ENCODE measurements at places on chromosomes 6 and 20.

DNA sequence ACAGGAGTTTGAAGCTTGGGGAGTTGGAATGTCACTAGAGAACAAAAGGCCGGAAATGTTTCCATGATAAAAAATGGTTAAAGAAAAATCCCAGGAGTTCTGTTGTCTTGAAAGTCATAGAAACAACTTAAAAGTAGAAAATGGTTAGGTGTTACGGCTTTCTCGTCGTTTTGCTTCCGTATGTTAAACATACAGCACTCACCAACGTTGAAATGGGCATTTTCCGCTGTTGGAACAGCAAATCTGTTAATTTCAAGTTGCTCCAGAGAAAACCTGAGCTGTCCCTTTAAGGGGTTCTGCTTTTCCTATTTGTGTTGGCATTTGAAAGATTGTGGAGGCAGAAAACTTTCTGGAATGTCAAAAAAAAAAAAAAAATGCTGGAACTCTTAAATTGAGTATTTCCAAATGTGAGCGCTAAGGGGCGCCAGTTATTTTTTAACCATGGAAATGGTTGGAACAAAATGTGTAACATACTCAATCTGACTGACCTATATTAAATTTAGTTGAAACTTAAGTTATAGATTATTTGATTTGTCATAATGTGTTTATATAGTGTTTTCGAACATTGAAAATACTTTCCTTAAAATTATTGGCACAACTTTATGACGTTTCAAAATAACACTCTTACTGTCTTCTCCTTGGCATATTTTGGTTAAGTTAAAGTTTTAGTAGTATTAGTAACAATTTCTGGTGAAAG lies 2.2 kb downstream of the QKI start:
- peak; percentile 0 for DNase-seq

- no peak for DNase-seq
These were observed 124.7 kb upstream of the PMEPA1 start for GRCh38 chr20:57834306-57835073.

DNA sequence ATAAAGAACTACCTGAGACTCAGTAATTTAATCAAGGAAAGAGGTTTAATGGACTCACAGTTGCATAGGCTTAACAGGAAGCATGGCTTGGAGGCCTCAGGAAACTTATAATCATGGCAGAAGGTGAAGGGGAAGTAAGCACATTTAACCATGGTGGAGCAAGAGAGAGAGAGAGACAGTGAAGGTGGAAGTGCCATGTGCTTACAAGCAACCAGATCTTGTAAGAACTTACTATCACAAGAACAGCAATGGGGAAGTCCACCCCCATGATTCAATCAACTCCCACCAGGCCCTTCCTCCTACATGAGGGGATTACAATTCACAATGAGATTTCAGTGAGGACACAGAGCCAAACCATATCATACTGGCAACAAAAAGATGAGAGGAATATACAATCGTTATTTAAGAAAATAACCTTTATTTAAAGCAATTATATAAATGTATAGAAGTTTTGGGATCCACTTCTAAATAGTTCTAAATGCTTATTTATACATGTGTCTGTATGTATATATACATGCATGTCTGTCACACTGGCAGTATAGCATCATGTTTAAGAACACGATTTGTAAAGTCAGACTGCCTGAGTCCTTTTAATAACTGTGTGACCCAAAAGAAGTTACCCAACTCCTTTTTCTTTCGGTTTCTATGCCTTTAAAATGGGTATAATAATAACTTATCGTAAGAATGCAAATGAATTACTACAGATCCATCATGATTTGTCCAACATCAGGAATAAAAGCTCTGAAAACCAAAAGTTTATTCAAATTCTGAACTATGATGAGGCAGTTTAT lies 255.7 kb upstream of the THEMIS start:
- no peak for DNase-seq

- DNase-seq, result no peak
These were observed 256.3 kb upstream of the TAB2 start for GRCh38 chr6:149060985-149061760.

- DNase-seq, result no peak
These were observed 85.4 kb upstream of the HCRTR2 start for GRCh38 chr6:55088902-55089301.

GRCh38 chr6:149580880-149581279 lies 14.7 kb downstream of the GINM1 start:
- no peak for DNase-seq

- peak; percentile 94 for DNase-seq
These were observed 114.9 kb upstream of the BTN3A2 start for GRCh38 chr6:26249957-26250697.

DNA sequence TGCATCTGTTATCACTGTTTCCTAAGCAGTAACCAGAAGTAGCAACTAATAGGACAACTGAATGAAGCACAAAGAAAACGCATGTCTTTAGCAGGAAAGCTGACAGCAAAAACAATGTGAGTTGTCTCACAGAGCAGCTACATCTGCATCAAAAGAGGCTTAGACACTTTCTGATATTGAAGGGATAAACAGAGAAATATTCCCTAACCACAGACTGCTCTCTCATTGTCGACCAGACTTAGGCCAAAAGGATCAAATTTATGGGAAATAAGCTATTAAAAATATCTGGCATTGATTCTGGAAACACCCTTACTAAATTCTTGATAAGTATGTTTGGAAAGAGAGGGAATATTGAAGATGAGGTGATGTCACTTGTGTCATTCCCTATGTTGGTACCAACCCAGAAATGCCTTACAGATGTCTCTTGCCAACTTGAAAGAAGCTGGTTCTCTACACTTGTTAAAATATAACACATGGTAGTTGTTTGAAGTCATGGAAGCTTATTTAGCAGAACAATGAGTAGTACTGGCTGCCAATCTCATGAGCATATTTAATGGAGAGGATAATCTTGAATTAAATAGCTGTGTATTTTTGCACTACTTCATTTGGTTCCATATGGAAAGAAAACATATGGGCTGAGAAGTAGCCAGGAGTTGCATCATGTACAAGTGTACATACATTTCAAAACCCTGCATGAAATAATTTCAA lies 929.3 kb upstream of the MAN1A1 start:
- DNase-seq, result no peak

DNA sequence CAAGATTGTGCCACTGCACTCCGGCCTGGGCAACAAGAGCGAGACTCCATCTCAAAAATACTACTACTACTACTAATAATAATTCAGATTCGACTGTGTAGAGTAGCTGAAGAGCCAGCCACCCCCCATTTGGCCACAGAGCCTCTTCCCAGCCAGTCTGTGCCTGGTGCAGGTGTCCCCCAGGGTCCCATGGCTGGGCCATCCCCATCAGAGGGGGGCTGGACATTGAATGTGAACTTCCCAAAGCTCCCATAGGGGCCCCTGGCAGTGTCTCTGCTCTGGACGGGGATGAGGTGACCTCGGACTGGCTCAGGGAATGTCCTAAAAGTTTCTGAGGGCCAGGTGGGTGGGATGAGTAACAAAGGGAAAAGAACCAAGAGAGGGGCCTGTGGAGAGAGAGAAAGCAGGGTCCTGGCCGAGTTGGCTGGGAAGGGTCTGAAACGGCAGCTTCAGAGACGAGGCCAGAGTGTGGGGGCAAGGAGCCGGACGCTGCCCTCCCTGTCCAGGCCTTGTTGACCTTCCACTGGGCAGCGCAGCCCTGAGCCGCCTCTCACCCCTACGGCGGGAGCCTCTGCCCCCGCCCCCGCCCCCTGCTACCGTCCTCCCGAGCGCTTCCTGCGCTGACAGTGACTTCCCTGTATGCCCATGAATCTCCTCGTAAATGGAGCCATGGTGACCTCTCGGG lies 24.9 kb upstream of the PCMTD2 start:
- no peak for DNase-seq

- DNase-seq, result no peak
These were observed 193.9 kb upstream of the CITED2 start for GRCh38 chr6:139568151-139568955.

GRCh38 chr6:35624341-35625070 lies 64.2 kb downstream of the FKBP5 start:
- peak; percentile 15 for DNase-seq

DNA sequence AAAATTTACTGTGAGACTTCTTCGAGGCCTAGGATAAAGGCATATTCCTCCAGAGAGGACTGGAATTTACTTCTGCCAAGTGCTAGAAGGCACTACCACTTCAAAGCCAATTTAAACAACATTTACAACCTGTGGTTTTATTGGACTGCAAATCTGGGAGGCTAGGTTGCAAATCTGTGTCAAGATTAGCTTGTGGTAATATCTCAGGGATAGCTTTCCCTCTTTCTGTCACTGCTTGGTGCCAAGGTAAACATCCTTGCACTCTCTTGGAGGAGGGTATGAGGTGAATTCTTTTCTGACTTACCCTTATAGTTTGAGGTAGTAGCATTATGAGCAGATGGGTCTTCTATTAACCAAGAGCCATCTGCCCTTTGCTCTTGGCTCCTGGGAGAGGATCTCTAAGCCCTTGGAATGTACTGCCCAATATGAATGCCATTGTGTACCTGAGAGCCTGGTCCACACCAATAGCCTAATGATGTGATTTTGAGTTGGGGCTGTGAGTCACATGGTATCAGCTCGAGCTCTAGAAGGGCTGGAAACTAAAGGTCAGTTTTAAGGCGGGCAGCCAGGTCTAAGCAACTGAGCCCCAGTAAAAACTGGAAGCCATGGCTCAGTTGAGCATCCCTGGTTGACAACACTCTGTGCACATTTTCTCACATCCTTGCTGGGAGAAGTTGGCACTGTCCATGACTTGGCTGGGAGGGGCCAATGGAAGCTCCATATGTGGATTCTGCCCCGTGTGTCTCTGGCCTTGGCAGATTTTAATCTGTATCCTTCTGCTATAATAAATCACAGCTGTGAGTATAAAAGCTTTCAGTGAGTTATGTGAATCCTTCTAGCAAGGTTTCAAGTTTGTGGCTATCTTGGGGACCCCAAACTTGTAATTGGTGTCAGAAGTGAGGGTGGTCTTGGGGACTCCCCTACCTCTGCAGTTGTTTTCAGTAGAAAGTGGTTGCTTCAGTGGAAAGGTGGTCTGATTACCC lies 188.1 kb downstream of the UBE3D start:
- no peak for DNase-seq

DNA sequence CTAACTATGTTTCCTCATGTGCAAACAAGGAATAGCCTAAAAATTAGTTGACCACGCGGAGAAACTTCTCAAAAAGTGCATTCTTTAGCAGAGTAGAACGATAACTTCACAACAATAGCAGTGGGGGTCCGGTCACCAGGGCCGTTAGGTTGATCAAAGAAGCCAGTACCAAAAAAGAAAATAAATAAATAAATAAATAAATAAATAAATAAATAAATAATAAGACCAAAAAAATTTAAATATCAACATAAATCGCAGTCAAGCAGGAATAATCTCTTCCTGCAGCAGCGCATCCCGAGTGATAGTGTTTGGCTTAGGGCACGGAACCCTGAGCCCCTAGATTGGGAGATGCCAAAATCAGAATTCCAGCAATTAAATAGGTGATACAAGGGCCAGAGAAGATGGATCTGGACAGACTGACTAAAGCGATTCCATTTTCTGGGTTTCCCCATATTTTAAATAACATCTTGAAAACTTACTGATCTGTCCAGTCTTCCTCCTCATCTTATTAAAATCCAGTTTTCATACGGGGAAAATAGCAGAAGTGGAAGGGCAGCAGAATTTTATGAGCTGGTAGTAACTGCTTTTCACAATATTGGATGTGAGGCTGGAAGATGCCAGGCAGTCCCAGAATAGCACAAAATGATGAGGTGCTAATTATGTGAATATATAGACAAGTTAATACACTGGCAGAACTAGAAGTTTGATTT lies 4.4 kb upstream of the OLIG3 start:
- DNase-seq, result no peak

GRCh38 chr6:74130641-74131040 lies 434.6 kb downstream of the CD109 start:
- no peak for DNase-seq

GRCh38 chr6:19434065-19434464 lies 403.1 kb upstream of the ID4 start:
- DNase-seq, result no peak

- no peak for DNase-seq
These were observed 58.2 kb downstream of the SMOC2 start for GRCh38 chr6:168499045-168499650.

DNA sequence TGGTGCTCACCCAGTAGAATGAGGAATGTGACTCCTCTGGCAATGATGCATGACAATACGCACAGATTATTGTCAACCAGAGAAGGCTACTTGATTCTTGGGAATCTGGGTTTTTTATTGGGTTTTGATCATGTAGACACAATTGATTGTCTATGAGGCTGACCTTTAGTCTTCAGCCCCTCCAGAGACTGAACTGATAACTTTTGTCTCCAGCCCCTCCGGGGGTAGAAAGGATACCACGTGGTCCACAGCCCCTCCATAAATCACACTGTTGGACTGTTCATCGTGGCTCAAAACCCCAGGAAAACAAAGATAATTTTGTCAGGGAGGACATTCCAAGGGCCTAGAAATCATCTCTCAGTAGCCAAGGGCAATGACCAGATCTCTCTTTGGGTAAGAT lies 57.5 kb upstream of the ADGRF5 start:
- DNase-seq, result no peak

DNA sequence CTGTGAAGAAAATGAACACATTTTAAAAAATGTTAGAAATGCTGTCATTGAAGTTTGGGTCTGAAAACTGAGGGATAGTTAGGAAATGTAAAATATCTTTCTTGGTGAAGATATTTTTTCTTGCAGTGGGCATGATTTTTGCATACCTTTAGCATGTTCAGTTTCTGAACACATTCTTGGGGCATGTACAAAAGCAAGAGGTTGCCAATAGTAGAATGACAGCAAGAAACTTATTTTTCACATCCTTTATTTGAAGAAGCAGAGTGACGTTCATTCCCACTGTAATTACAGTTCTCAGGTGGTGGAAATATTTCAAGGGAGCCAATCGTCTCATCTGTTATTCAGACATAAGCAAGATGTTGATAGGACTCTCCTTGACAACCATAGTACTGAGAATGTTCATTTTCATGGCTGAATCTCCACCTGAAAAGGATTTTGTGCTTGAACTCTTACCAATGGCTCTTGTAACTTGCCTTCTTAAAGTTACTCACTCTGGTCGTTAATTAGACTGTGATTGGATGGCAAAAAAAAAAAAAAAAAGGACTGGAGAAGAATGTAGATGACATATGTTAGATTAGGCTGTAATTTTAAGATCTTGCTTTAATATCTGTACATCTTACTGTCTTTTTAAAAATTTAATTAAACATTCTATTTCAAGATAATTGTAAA lies 74.4 kb downstream of the DOK5 start:
- DNase-seq, result no peak

Measured in RKO (cell line).